ENCODE measurements at places on chromosomes 7 and 10.
A peak's percentile ranks its signal among the peaks of the same experiment; 100 is the strongest.

DNA sequence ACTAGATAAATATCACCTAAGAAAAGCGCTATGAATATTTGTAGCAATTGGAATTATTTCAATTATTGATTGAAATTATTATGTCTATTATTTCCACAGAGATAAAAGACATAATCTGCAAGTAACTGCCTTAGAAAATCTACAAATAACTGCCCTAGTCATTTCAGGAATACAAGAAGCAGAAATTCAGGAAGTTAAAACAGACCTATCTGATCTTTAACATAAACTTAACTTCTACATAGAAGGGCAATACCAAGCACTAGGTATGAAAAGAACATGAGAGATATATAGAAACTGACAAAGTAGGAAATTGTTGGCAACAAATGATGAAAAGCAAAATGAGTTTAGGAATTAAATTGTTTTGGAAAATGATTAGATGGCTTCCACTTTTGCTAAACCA, 31.8 kb upstream of the AKR1B10 start:
- DNase-seq, result no peak

GRCh38 chr10:17179002-17179401, 22.5 kb downstream of the TRDMT1 start:
- peak; percentile 57 for DNase-seq

DNA sequence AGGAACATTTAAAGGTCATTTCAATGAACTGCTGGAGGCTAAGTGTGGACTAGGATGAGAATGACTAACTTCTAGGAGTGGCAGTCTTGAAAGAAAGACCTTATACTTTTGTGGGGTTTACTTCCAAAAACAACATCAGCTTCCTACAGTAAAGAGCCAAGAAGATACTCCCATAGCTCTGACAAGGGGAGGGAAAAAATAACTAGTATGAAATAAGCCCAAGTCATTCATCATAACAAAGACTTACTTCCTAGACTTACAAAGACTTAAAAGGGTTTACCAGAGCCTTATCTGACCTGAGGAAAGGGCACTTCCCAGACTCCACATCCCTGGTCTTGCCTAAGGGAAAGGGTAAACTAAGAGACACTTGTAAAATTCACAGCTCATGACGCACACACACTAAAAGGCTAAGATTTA, 31.7 kb downstream of the ARHGAP12 start:
- DNase-seq, result no peak

DNA sequence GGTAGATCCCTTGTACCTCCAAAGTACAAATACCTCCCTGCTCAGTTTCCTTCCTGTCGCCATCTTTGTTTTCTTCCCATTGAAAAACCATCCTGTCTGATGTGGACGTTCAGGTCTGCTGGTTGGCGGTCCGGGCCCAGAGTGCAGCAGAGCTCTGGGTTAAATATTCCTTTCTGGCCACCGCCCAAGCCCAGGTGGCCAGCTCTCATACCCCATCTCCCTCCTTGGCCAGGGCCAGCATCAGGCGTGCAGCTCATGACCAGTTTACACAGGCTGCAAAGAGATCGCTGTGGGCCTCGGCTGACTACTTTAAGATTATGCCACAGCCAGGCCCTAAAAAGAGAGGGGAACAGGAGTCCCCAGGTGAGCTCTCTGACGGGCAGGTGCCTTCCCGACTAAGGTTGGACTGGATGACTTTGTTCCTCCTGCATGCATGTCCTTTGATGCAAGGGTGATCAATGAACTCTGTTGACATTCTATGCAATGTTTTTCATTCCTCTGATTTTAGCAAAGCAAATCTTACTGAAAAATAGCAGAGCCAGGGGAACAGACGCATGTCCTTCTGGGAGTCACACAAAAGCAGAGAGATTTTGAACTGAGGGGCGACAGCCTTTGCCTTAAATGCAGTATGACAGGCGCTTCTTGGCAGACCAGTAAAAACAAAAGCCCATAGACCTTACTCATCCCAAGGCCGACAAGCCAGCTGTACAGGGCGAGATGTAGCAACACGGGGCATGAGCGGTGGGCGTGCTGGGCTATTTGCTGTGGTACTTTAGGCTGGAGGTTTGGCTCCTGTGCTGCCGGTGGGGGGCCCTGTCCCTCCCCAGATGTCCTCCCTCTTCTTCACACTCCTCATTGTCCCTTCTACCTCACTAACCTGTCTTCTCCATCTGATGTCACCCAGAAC, 33.3 kb upstream of the SH2B2 start:
- DNase-seq, result no peak

- no peak for DNase-seq
These were observed 58.9 kb upstream of the SHH start for GRCh38 chr7:155871211-155871610.

DNA sequence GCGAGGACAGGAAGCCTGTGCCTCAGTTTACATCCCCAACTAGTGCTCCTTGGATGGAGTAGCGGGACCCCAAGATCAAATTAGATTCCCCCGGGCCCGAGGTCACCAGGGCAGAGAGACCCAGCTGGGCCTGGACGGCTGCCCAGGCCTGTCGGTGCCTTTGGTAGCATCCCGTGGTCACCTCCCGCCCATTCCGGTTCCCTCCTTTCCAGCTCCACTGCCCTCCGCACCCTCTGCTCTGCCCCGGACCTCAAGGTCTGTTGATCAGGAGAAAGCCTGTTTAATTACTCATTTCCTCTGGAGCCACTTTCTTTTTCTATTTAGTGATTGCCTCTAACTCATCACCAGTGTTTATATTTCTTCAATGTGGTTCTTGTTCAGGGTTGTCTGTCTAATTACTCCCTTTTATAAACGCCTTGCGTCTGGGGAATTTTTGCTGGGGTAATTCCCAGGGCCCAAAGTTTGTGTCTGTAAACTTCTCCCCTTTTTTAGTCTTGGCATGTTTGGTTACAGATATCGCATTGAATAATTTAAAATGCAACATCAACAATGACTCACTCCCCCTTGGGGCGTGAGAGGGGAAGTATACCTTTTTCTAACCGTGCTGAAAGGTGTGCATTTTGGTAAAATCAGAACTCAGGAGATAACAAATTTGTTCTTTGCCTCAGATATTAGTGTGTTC, 1.9 kb downstream of the FOXK1 start:
- DNase-seq, result peak; percentile 69

DNA sequence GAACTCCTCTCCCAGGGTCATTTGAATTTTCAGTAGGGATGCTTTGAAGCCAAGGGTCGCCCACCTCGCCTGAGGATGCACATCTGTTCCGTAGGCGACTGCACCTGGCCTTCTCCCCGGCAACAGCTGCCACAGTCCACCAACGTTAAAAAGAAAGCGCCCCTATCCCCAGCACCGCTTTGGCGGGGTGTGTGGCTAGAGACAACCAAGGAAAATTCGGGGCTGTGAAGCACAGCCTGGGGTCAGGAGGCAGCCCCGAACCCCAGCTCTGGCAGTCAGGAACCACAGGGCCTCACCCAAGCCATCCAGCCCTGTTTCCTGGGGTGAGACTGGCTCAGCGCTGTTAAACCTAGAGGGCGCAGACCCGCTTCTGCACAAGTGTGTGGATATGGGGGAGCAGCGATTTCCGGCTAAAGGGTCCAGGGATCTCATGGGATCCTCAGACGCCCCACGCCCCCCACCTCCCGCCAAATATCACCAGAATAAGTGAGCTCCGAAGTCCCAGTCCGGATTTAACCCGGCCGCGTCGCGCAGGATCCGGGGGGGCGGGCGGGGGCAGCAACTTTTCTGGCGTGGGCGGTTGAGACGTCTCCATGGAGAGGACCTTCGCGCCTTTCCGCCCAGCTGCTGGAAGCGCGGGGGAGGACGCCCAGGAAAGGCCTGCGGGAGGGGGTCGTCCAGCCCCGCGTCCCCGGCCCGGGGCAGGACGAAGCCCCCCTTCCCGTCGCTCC, 822 bp downstream of the ZC3HAV1L start:
- DNase-seq, result no peak

DNA sequence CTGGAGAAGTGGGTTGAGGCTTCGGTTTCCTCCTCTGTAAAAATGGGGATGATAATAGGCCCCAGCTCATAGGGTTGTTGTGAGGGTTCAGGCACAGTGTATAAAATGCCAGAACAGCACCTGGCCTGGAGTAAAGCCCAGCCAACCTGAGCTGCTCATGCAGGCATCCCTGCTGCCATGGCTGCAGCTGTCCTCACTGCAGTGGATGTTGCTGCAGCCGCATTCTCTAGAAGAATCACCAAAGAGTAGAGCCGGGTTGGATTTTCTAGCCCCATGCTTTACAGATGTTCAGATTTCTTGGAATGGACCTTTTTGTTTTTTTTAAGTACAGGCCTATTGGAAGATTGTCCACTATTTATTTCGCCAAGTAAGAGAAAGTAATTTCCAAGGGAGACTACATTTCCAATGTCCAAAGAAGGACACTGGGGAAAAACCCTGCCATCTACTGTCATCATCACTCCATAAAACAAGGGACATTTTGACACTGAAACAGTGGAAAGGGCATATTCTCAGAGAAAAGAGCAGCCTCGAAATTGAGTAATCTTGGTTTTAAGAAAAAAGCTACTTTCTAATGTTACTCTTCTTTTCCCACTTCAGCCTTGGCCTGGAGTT, 147.5 kb upstream of the TCF7L2 start:
- DNase-seq, result no peak

Data from inflammatory macrophage treated with lipopolysaccharide for 1 hour (primary cell).